ENCODE measurements at places on chromosomes 1 and 21.

- DNase-seq: no peak
Measured at GRCh38 chr1:48654606-48655210, 122.0 kb downstream of the BEND5 start.

GRCh38 chr1:85219853-85220610, 19.2 kb upstream of the SYDE2 start:
- DNase-seq: no peak

- DNase-seq: no peak
Measured at GRCh38 chr1:9448132-9449109, 90.8 kb upstream of the SLC25A33 start.

DNA sequence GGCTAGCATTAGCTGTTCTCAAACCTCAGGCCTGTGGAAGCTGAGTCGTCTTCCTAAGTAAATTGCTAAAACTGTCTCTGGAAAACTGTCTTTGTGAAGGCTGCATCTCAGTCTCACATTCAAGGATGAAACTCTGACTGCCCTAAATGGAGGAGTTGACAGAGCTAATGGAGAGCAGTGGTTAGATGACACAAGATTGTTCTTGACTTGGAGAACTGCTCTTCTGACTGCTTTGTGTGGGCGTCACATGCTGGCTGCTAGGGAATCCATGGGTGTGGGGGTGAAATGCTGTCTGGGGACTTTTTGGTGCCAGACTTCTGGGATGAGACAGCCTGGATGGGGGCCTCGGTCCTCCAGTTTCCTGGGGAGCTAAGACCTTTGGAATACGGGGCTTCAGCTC, 24.5 kb upstream of the TSPAN2 start:
- no peak for DNase-seq

- DNase-seq: no peak
Measured at GRCh38 chr1:117092594-117092993, 29.0 kb downstream of the TRIM45 start.

DNA sequence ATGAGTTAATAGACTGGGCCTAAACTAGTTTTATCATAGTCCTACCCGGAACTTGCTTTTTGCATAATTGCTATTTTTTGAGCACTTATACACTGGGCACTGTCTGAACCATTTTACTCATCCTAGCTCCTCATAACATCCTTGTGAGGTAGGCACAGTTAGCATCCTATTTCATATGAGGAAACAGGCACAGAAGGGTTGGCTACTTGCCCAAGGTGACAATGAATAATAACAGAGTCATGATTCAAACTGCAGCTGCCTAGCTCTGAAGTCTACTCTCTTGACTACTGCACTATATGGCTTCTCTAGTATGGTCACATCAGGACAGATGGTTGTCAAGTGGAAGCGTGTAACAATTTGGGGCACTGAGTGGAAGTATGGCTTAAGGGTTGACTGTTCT, 18.2 kb upstream of the RC3H1 start:
- DNase-seq: no peak

- no peak for DNase-seq
Measured at GRCh38 chr21:35284199-35284598, 235.1 kb upstream of the RUNX1 start.

GRCh38 chr1:203690730-203691129, 64.1 kb downstream of the ATP2B4 start:
- DNase-seq: no peak

DNA sequence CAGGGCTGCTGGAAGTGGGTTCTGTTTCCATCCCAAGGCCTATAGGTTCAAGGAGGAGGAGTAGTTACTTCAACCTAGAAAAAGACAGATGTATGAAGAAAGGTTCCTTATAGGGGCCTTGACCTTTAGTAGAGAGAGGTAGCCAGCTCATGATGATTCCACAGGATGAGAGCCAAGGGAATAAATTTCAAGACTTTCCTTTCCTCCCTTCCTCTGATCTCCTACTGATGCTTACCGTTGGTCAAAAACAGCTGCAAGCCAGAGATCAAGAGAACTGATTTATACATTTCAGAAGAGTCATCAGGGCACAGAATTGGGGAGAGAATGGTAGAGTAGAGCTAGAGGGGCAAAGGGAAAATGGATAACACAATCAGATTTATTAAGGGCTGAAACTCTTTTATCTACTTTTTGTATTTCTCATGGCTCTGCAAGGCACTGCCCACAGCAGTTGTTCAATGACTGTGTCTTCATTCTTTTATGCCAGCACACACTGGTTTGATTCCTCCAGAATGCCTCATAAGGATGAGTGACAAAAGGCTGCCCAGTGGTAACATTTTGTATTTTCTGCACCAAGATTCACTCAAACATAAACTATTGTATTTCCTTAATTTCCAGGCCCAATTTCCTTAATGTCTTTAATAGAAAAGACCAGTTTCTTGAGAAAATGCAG, 37.4 kb downstream of the AK5 start:
- no peak for DNase-seq

- DNase-seq: no peak
Measured at GRCh38 chr21:44773291-44773932, 28.2 kb downstream of the UBE2G2 start.

- DNase-seq: no peak
Measured at GRCh38 chr1:2860476-2861142, 59.1 kb upstream of the TTC34 start.

Measured in activated naive CD4-positive, alpha-beta T cell treated with anti-CD3 and anti-CD28 coated beads, Interleukin-2, amount 50 U/mL, for 16 hours (primary cell).